SK-N-DZ (cell line): ENCODE measurements at places on chromosomes 7 and 10.

- DNase-seq = peak; percentile 51
Observed at GRCh38 chr7:134890246-134891240, 95.8 kb upstream of the AGBL3 start.

DNA sequence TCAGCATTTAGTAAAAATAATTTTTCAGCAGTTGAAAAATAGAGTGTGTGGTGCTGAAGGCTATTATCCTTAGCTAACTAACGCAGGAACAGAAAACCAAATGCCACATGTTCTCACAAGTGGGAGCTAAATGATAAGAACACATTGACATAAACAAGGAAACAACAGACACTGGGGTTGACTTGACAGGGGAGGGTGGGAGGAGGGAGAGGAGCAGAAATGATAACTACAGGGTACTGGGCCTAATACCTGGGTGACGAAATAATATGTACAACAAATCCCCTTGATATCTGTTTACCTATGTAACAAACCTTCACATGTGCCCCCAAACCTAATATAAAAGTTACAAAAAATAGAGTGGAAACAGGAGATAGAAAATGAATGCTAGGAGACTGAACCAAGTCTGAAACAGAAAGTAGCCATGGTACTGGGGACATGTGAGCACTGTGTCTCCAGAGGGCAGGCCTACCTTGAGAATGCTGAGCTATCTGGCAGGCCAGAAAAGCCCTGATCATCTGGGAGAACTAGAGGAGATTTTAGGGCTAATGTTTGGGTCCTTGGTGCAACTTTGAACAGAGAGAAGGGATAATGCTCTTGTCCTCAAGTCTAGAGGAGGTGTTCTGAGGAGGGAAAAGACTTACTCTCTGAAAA lies 4.7 kb upstream of the EFCAB10 start:
- no peak for DNase-seq

- DNase-seq = no peak
Observed at GRCh38 chr7:140034421-140034820, 28.3 kb downstream of the PARP12 start.

DNA sequence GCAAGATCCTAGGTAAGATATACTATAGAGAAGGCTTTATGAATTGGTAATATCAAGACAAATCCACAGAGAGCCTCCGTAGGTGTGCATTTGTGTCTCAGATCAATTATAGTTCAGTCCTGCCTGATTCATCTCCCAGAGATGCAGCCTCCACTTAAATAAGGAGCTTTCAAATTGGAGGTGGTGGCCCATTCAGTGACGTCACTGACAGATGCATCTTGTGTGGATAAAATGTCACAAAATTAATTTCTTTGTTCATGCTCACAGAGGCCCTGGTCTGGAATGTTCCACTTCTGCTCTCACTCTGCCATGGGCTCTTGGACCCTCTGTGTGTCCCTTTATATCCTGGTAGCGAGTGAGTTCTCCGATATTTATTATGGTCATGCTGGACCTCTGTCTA lies 157.1 kb upstream of the PRSS58 start:
- no peak for DNase-seq

DNA sequence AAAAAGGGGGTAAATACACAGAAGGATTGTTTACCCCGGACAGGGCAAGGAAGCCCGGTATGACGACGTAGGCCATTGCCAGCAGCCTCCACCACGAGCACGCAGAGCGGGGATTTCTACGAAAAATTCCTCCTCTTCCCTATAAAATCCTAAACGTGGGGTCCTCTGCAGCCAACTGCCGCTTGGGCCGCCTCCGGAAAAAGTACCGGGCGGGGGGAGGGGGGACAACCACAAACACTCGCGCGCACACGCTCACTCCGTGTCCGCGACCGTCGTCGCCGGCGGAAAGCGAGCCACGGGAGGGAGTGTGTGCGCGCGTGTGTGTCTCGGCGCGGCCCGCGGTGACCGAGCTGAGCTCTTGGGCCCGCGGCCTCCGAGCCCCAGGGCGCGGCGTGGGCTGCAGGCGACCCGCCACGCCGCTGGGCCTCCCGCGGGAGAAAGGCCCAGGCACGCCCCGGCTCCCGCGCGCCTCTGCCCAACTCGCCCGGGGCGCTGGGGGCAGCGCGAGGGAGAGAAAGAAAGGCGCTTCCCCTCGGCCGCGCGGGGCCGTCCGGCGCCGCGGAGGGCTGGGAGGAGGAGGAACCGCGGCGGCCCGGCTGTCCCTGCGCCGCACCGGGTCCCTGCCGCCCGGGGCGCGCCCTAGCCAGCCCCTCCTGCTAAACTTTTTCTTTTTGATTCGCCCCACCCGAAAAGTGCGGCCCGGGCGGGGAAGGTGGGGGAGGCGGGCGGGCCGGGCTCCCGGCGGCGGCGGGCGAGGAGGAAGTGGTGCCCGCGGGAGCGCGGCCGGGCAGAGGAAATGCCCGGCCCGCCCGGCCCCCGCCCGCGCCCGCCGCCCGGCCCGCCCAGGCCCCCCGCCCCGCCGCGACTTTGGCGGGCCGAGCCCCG lies 1.5 kb downstream of the CTBP2 start:
- no peak for DNase-seq

- DNase-seq = no peak
Observed at GRCh38 chr7:48452218-48452617, 281.0 kb downstream of the ABCA13 start.

DNA sequence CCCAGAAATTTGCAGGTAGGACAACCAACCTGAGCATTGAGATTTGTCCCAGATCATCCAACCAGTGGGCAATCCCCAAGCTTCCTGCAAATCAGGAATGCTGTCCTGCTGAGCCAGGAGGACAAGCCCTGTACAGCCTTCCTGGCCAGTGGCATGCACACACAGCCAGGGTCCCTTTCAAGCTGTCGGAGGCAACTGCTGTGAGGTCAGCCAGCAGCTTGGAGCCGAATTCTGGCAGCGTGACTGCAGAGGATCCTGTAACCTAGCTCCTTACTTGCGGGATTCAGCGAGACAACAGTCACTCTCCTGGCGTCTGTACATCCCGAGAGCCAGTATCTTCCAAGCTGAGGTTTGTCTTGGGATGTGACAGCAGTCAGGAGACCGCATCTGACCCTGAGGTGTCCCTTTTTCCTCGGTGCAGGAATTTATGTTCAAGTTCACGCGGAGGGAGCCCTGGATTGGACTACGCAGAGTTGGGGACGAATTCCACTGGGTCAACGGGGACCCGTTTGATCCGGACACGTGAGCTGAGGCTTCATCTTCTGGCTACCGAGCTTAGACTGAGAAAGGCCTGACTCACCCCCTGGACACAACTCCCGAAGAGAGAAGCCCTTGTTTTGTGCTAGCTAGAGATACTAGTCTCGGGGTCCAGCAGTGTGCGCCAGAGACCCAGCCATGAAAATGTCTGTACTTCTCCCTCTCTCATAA lies 18.3 kb downstream of the CLEC2L start:
- DNase-seq = no peak
